ENCODE measurements at places on chromosomes 5 and 9.

DNA sequence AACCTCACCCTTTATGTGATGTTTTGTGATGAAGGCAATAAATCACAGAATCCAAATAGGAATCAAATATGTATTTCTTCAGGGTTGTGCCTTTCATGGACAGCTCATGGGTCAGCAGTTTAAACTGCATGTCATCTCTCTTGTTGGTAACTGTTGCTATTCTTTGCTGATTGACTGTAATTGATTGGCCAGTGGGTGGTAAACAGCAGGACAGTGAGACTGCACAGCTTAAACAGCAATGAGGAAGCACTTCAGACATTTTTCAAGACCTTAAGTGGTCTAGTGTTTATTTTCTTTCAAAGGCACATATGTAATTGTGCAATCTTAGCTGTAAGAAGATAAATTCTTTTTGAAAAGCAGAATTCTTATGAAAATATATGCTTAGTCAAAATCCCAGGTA, 260.5 kb downstream of the COX7C start:
- DNase-seq: no peak

DNA sequence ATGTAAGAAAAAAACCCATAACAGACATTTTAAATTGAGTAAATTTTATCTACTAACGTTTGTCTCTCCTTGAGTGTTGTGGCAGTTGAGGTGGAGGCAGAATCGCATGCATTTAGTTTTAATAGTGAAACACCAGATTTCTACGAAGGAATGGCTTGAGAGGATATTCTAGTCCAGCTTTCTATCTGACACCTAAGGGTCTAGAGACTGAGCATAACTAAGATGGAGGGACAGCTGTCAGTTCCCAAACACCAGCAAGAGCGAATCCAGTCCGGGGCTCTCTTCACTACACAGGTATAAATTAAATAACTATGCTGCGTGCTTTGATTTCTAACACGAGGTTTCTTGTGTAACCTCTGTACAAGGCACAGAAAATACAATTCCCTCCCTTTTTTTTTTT, 1.4 kb downstream of the NCBP1 start:
- DNase-seq: no peak

DNA sequence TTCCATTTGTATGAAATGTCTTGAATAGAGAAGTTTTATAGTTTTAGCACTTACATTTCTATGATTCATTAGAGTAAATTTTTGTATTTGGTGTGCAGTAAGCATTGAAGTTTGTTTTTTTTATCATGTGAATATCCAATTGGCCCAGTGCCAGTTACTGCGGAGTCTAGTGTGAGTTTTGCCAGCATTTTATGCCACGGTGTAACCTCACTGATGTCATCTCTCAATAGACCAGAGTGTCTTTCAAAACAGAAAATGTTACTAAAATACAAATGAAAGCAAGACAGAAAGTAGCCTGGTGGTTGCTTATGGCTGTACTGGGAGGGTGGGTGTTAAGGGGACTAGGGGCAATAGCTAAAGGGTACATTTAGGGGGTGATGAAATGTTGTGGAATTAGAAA, 62.8 kb downstream of the IPPK start:
- DNase-seq: no peak

DNA sequence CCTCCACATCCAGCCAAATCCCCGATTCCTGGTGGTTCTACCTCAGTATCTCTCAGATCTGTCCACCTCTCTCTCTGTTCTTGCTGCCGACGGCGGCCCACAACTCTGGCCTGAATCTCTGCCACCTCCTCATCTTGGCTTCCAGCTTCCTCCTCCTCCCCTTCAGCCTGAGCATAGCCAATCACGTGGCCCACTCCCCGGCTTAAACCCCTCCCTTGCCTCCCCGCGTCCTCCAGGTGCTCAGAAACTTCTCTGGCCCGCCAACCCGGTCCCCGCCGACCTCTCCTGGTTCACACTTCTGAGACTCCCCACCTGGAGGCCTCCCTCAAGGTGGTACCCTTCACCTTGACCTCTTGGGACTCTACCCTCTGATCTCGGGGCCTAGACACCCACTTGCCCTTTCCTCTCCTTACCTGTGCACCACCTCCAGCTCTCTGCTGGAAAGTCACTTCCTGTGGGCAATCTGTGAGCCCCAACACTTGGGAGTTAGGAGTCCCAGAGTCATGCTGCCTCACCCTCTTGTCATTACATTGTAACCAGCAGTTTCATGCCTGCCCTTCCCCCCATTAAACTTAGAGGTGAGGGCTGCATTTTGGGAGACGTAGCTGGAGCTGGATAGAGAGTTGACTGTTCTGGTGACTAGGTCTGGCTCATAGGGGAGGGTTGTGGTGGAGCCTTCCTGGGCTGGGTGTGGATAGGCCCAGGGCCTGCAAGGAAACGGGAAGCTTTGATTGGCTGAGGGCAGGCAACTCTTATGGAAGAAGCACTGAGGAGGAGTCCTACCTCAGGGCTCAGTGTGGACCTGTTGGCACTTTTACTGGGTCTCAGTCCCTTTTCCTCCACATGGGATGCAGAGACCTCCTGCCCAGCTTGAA, 4.5 kb upstream of the SET start:
- DNase-seq: peak; percentile 42

DNA sequence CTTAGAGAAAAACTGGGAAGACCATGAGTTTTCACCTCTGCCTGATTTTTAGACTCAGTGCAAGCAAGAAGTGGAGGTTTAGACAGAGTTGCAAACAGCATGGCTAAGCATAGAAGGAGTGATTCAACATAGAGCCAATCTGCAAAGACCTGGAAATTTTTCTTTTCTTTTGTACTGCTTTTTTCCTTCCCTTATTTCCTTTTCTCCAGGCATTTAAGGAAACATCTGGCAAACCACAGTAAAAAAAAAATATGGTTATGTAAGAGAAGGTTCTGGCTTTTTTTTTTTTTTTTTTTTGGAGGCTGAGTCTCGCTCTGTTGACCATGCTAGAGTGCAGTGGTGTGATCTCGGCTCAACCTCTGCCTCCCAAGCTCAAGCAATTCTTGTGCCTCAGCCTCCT, 16.6 kb upstream of the DCAF12 start:
- DNase-seq: no peak

GRCh38 chr5:74586856-74587255, 53.7 kb downstream of the ENC1 start:
- no peak for DNase-seq

- no peak for DNase-seq
Observed at GRCh38 chr5:173303878-173304590, 24.2 kb downstream of the STC2 start.

DNA sequence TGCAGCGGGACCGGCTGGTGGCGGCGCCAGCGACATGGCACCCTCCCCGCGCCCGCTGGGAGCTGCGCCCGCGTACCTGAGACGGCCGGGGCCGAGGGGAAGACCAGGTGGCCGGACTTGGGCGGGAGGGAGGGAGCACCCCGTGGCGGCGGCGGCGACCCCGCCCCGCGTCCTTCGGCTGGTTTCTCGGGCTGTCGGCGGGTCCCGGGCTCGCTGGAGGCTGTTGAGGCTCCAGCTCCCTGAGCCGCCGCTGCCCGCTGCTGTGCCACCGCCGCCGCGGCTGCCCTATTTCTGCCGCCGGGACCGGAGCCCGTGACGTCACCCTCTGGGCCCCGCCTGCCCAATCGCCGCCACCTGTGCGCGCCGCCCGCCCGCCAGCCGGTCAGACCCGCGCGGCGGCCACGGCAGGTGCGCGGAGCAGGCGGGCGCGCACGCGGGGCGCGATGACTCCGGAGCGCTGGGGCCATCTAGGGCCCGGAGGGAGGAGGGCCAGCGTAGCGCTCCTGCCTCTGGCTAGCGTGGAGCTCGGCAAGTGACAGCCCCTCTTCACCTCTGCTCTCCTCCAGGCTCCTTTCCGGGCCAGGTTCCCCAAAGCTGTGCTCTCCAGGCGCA, at the start of gene FSTL4:
Gene FSTL4 (minus strand): TSS at position 293 of the 612 bp plus-strand sequence.
- DNase-seq: no peak

DNA sequence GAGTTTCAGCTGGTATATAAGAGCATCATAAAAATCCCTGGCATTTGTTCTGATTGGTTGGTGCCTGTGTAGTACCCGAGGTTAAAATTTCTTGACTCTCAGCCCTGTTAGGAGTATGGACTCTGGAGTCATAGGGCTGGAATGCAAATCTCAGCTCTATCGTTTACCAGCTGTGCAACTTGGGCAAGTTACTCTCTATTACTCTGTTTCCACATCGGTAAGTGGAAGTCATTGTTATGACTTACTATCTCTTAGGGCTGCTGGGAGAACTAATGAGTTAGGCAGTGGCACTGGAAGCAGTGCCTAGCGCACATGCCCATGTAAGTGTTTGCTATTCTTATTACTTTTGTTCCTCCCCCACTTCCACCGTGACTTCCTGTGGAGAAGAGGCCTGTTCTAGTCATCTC, 141.6 kb downstream of the BOD1 start:
- no peak for DNase-seq

- DNase-seq: no peak
Observed at GRCh38 chr5:130213607-130214006, 309.3 kb downstream of the CHSY3 start.

- DNase-seq: no peak
Observed at GRCh38 chr9:112232233-112232632, 57.1 kb upstream of the SUSD1 start.

DNA sequence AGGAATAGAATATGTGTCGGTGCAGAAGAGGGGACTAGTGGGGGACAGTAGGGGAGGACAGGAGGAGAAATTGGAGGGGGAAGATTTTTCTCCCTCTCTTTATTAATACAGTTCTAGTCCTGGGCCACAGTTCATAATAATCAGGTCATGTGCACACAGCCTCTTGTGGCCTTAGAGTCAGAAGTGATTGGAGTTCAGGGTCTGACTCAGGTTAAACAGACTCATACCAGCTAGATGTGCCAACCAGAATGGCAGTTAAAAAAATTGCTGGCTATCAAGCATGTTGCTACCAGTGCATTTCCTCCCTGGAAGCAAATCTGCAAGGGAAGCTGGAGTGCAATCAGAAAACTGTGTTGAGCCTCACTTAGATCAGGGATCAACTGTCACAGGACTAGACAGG, 132.7 kb upstream of the MAP1B start:
- DNase-seq: no peak

GRCh38 chr5:115544043-115544435, 536 bp downstream of the FEM1C start:
- DNase-seq: peak; percentile 12

- no peak for DNase-seq
Observed at GRCh38 chr5:91271999-91272398, 111.1 kb downstream of the ARRDC3 start.

DNA sequence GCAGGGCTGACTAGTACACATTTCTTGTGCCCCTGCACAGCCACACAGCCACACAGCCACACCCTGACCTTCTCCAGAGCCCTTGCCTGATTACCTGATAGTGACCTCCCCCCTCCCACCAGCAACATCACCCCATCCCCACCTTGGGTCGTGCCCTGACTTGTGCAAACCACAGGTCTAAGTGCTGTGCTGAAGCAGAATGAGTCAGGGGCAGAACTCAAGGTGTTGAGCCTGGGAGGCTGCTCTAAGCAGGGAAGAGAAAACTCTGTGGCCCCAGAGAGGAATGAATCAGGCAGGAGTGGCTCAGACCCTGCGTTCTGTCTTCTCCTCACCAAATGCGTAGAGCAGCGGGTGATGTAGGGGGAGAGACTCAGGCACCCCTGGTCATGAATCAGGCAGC, 24.3 kb upstream of the FAT2 start:
- no peak for DNase-seq

GRCh38 chr9:78118742-78119473, 87.3 kb upstream of the GNAQ start:
- DNase-seq: no peak

GRCh38 chr5:568809-569208, 43.3 kb upstream of the CEP72 start:
- no peak for DNase-seq

- DNase-seq: no peak
Observed at GRCh38 chr5:132206782-132207181, 20.9 kb downstream of the P4HA2 start.

- DNase-seq: no peak
Observed at GRCh38 chr9:93684161-93684765, 107.9 kb downstream of the PHF2 start.

DNA sequence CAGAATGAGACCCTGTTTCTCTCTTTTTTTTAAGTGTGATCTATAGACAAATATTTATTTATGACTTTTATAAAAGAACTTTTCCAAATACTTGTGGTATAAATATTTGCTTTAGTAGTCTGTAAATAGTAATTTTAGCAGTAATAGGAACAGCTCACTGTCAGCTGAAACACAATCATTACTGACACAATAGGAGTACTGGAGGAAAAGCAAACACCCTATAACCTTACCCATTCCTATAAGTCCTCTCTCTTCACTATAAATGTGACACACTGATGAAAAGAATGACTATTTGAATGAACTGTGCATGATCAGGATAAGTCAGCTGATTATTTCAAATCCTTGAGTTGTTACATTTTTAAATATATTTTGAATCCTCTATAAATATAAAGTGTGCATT, 72.4 kb downstream of the CDH12 start:
- no peak for DNase-seq

GRCh38 chr9:26551451-26551850, 341.2 kb downstream of the CAAP1 start:
- DNase-seq: no peak

DNA sequence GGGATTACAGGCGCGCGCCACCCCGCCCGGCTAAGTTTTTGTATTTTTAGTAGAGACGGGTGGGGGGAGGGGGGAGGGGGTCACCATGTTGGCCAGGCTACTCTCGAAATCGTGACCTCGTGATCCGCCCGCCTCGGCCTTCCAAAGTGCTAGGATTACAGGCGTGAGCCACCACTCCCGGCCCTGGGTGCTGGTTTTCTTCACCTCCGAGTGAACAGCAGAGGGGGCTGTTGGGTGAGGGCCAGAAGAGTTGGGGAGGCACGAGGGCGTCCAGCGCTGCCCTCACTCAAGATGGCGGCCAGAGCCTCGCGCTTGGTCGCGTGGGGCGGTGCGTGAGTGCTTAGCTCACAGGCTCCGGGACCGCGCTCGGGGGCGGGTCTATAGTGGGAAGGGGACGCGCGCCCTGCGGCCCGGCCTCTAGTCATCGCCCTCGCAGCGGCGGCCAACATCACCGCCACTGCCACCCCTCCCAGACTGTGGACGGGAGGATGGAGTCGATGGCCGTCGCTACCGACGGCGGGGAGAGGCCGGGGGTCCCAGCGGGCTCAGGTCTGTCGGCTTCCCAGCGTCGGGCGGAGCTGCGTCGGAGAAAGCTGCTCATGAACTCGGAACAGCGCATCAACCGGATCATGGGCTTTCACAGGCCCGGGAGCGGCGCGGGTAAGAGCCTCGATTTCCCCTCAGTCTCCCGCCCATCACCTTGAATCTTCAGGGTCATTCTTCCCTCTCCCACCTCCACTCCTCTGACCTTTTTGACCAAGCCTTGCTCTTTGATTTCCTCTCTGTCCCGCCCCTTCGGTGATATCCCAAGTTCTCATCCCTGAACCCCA, at the start of gene CAMLG:
Gene CAMLG (plus strand): TSS at position 416 of the 830 bp plus-strand sequence. CDS start 73 bp downstream, at position 489.
- peak; percentile 95 for DNase-seq

- no peak for DNase-seq
Observed at GRCh38 chr5:142386137-142387023, 61.6 kb upstream of the SPRY4 start.

DNA sequence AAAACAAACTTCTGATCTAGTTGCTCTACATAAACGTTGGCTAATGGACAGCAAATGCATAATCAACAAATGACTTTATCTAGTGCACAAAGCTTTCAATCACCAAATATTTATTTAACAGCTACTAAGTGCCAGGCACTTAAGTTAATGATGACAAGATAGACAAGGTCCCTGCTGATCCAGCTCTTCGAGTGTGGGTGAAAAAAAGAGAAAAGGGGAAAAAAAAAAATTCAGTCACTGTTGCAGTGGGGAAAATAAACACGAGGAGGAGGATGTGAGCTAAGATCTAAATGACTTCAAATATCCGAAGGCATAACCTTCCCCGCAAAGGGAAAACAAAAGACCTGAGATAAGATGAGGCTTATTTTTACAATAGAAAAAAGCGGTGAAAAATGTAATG, 9.6 kb downstream of the PSIP1 start:
- DNase-seq: no peak

GRCh38 chr5:37871023-37871815, 31.4 kb upstream of the GDNF start:
- DNase-seq: no peak

Measured in activated naive CD8-positive, alpha-beta T cell treated with anti-CD3 and anti-CD28 coated beads, Interleukin-2, amount 50 U/mL, for 16 hours (primary cell).